Effector memory CD4-positive, alpha-beta T cell (primary cell): ENCODE measurements at places on chromosomes 1 and 21.

DNA sequence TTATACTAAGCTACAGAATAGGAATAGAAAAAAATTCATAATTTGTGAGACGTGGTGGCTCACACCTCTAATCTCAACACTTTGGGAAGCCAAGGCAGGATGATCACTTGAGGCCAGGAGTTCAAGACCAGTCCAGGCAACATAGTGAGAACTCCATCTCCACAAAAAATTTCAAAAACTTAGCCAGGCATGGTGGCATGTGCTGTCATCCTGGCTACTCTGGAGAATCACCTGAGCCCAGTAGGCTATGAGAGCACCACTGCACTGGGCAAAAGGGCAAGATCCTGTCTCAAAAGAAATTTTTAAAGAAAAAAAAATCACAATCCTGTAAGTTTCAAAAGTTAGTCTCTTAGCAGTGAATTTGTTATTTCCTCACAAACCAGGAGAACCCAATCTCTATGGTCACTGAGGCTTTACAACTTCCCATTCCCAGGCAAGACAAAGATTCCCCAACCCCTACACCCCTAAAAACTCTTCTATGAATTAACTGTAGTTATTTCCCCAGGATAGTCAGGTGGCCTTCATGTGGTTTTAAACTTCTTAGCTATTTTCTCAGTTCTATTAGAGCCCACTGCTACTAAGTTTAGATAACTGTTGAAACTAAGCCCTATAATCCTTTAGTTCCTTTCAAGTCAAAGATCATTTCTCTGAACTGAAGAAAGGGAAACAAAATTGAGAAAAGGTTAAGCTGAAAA, 74.5 kb downstream of the FOXJ3 start:
- no peak for DNase-seq
- H3K27ac ChIP-seq, result no peak overlapping the region
- peaks cover under 1% of the 10 kb centered on the region for H3K36me3 ChIP-seq
- H3K4me3 ChIP-seq, result no peak overlapping the region

GRCh38 chr1:241844593-241844992, 3.4 kb upstream of the EXO1 start:
- DNase-seq, result no peak
- peaks cover 5% of the 10 kb centered on the region for H3K4me1 ChIP-seq
- no peak overlapping the region for H3K27ac ChIP-seq
- no peaks in the 10 kb centered on the region for H3K36me3 ChIP-seq
- H3K4me3 ChIP-seq, result no peak overlapping the region
- H3K27me3 ChIP-seq, result no peaks in the 10 kb centered on the region

- no peaks in the 10 kb centered on the region for H3K27me3 ChIP-seq
- no peak for DNase-seq
- no peak overlapping the region for H3K4me3 ChIP-seq
- no peaks in the 10 kb centered on the region for H3K4me1 ChIP-seq
- H3K36me3 ChIP-seq, result no peaks in the 10 kb centered on the region
Observed at GRCh38 chr1:58848818-58849411, 65.1 kb upstream of the JUN start.

GRCh38 chr1:19208710-19209438, 1.2 kb downstream of the UBR4 start:
- H3K36me3 ChIP-seq, result peaks cover 3% of the 10 kb centered on the region
- DNase-seq, result no peak
- H3K4me1 ChIP-seq, result peaks cover 19% of the 10 kb centered on the region

- H3K36me3 ChIP-seq, result no peaks in the 10 kb centered on the region
- no peak overlapping the region for H3K27ac ChIP-seq
Observed at GRCh38 chr1:179166663-179167417, 62.6 kb downstream of the ABL2 start.

DNA sequence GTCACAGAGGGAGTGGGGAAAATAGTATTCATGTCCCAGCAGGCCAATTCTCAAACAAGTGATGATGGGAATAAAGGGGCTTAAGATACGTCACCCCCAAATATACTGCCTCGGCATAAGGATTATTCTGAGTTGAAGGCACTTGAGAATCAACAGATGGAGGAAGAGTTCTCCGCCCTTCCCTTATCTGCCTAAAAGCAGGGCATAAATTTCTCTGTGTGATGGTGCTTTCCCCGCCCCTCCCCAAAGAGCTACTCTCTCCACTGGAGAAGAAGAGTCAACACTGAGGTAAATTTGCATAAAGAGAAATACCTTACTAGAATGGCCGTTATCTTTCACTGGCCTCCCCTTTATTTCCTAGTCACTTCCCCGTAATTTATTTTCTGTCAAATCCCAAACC, 18.7 kb downstream of the BECN2 start:
- DNase-seq, result no peak
- no peak overlapping the region for H3K4me3 ChIP-seq
- no peaks in the 10 kb centered on the region for H3K27me3 ChIP-seq
- no peaks in the 10 kb centered on the region for H3K4me1 ChIP-seq

DNA sequence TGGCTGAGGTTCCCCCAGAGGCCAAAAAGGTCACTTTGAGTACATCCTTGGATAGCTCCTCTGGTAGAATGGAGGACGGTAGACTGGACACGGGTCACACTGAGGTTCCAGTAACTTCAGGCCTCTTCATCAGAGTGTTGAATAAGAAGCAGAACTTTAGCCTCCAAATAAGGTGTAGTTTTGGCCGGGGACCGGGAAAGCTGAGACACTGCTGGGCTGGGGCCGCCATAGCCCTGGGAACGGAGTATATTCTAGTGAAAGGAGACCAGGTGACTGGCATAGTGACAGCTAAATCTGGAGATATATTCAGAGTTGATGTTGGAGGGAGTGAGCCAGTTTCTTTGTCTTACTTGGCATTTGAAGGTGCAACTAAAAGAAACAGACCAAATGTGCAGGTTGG, 84.1 kb downstream of the EVA1C start:
- H3K27ac ChIP-seq, result no peak overlapping the region
- no peak overlapping the region for H3K4me3 ChIP-seq
- peaks cover 4% of the 10 kb centered on the region for H3K4me1 ChIP-seq
- no peak for DNase-seq
- peaks cover 8% of the 10 kb centered on the region for H3K36me3 ChIP-seq
- H3K27me3 ChIP-seq, result no peaks in the 10 kb centered on the region

GRCh38 chr1:29237129-29237821, 953 bp downstream of the PTPRU start:
- no peaks in the 10 kb centered on the region for H3K36me3 ChIP-seq
- no peak for DNase-seq
- peak overlapping the region; percentile 48 for H3K4me3 ChIP-seq
- H3K27ac ChIP-seq, result no peak overlapping the region

GRCh38 chr1:87426463-87427249, 98.0 kb downstream of the LMO4 start:
- H3K4me3 ChIP-seq, result no peak overlapping the region
- H3K27me3 ChIP-seq, result no peaks in the 10 kb centered on the region
- no peaks in the 10 kb centered on the region for H3K36me3 ChIP-seq
- no peaks in the 10 kb centered on the region for H3K4me1 ChIP-seq
- H3K27ac ChIP-seq, result no peak overlapping the region

GRCh38 chr1:59143133-59143487, 153.8 kb upstream of the FGGY start:
- H3K27ac ChIP-seq, result no peak overlapping the region
- H3K27me3 ChIP-seq, result no peaks in the 10 kb centered on the region
- H3K4me1 ChIP-seq, result peaks cover 5% of the 10 kb centered on the region
- no peak for DNase-seq
- no peak overlapping the region for H3K4me3 ChIP-seq
- no peaks in the 10 kb centered on the region for H3K36me3 ChIP-seq

DNA sequence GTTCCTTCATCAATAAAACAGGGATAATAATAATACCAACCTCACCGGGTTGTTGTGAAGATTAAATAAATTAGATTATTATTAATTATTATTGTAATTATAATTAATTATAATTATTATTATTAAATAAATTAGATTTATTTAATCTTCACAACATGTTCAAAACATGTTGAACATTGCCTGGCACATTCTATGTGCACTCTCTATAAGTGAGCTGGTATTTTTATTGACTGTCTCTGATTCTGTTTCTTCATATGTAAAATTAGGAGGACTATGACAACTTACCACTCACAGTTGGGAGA, 834 bp upstream of the C8B start:
- no peaks in the 10 kb centered on the region for H3K36me3 ChIP-seq
- no peak overlapping the region for H3K27ac ChIP-seq
- no peak overlapping the region for H3K4me3 ChIP-seq
- no peaks in the 10 kb centered on the region for H3K4me1 ChIP-seq

- H3K36me3 ChIP-seq, result no peaks in the 10 kb centered on the region
- H3K27me3 ChIP-seq, result no peaks in the 10 kb centered on the region
- H3K4me3 ChIP-seq, result no peak overlapping the region
- no peak for DNase-seq
Observed at GRCh38 chr1:40922969-40923368, 56.5 kb upstream of the CTPS1 start.

GRCh38 chr1:222631611-222632208, 13.8 kb downstream of the MIA3 start:
- H3K4me3 ChIP-seq, result no peak overlapping the region
- no peaks in the 10 kb centered on the region for H3K27me3 ChIP-seq
- H3K4me1 ChIP-seq, result no peaks in the 10 kb centered on the region
- H3K27ac ChIP-seq, result no peak overlapping the region
- peaks cover 42% of the 10 kb centered on the region for H3K36me3 ChIP-seq
- DNase-seq, result no peak

DNA sequence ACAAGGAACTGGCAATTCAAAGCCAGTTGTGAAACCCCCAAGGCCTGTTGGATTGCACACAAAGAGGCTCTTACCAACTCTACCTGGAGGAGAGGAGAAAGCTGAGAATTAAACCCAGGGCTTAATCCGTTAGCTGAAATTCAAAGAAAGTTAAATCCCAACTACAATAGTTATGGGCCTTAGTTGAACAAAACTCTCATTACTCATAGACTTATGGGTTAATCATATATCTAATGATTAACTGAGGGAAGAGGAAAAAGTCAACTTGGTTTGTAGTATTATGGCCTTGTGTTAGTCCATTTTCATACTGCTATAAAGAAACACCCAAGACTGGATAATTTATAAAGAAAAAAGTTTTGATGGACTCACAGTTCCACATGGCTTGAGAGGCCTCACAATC, 838.2 kb upstream of the ADGRL2 start:
- H3K4me1 ChIP-seq, result no peaks in the 10 kb centered on the region
- no peak for DNase-seq
- no peak overlapping the region for H3K27ac ChIP-seq
- H3K36me3 ChIP-seq, result no peaks in the 10 kb centered on the region
- H3K27me3 ChIP-seq, result no peaks in the 10 kb centered on the region
